ENCODE measurements at places on chromosomes 6 and 20. TPM values are rescaled to one million over a fixed set of nuclear protein-coding genes. Genes with fewer than 3 reads are reported as not detected.

ADTRP gene
- 3.9 TPM for total RNA-seq

TMEM151B gene
- not detected for total RNA-seq

FOXS1 gene
- total RNA-seq: not detected

MATN4 gene
- total RNA-seq: 0.22 TPM

TSBP1 gene
- total RNA-seq: not detected

WFDC10B gene
- not detected for total RNA-seq

ANKRD60 gene
- total RNA-seq: not detected

DNA sequence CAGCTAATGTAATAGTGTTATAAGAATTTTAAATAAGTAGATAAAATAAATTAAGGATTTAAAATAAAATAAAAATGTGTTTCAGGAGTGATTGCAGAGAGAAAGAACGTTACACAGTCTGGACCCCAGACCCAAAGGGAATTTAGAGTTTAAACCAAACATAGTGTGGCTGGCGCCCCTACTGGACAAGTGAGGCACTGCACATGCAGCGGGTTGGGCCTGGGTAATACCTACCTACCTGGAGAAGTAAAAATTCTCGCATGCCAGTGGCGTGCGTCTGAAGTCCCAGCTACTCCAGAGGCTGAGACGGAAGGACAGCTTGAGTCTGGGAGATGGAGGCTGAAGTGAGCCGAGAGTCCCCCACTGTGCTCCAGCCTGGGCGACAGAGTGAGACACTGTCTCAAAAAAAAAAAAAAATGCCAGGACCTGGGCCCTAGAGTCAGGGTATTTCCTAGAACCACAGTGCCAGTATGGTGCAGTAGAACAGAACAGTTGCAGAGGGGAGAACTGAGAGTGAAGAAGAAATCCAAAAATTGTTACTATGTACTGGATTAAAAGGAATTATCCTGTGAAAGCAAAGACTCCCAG lies 71.4 kb upstream of the TCF21 start:
- DNase-seq: no peak

GRCh38 chr6:52649536-52650160 lies 21.3 kb upstream of the TMEM14A start:
- DNase-seq: no peak

DNA sequence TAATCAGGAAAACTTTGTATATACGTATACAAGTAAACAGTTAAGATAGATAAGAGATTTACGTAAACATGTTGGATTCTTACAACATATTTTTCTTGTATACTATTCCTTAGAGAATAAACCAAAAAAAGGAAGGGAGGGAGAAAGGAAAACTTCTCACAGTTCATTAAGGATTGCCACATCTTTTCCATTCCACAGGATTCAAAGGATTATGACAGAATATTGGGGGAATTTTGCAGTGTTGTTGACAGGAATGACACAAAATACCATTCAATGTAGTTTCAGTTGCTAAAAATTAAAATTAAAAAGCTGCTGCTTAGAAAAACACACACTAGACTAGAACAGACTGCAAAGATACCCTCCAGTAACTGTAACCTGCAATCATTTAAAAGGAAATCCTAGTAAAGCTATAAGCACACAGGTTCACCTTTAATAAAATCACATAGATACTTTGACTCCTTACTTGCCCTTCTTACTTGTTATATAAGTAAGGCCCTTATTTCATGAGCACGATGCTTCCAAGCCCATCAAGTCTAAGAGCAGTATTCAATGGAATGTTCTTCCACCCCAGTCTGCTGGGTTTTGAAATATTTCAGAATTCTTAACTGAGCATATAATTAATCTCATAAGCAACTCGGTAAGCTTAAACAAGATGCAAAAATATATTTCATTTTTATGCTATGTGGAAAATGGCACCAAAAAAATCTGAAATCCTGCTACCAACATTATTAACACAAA lies 107.8 kb downstream of the SMLR1 start:
- DNase-seq: no peak

DNA sequence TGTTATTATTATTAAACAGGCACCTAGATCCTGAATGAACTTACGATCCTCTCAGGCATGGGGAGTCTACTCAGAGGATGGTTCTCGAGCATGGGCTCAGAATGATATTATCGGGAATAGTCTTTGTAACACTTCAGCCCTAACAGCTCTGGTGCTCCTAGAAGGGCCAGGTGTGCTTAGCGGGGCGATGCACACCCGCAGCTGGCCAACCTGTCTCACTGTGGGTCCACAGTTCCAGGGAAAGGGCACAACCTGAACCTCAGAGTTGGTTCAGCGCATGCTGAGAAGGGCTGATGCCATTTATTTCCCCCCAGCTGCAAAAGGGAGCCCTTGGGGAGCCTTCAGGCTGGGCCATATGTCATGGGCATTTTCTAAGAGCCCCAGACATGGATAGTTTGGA lies 26.2 kb downstream of the RRAGD start:
- no peak for DNase-seq

- DNase-seq: no peak
Observed at GRCh38 chr20:41494451-41494850, 123.7 kb downstream of the CHD6 start.

DNA sequence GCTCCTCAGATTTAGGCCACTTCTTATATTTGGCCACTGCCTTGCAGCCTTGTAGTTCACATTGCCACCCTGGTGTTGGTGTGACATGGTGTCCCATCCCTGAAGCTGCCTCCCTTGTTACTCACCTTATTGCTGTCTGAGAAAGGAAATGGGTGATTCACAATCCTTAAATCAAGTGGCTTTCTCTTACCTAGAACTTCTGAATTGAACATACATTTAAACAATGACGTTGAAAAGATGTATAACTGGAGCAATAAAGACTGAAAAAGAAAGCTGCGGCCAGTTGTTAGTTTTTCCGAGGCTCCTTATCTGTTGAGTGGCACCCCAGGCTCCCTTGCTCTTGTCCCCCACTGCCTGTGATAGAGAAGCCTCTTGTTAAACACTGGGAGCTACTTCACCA lies 28.8 kb upstream of the GNRH2 start:
- DNase-seq: no peak

- no peak for DNase-seq
Observed at GRCh38 chr6:23620911-23621401, 505.1 kb upstream of the NRSN1 start.

DNA sequence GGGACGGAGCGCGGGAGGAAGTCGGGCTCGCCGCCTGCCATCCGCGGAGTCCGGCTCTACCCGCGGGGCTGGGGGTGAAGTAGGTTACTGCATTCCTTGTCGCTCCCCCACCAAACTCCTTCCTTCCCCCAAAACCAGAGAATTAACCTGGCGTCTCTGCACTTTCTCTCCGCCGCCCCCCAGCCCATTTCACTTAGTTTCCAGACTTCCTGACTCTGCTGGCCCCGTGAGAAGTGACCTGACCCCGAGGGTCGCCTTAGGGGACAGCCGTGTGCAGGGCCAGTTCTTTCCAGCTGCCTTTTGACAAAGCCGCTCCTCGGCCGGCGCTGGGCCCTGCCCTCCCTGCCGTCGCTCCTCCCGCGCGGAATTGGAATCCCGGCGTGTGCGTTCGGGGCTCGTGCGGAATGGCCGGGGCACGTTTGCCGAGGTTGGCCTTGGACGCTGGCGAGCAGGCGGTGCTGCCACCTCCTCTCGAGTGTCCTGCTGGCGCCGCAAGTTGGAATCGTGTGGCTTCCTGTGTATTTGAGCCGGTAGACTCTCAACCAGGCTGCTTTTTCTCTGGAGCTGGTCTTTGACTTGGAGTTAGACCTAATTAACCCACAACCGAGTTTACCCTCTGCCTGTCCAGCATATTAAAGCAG lies 650 bp downstream of the DCBLD1 start:
- no peak for DNase-seq

DNA sequence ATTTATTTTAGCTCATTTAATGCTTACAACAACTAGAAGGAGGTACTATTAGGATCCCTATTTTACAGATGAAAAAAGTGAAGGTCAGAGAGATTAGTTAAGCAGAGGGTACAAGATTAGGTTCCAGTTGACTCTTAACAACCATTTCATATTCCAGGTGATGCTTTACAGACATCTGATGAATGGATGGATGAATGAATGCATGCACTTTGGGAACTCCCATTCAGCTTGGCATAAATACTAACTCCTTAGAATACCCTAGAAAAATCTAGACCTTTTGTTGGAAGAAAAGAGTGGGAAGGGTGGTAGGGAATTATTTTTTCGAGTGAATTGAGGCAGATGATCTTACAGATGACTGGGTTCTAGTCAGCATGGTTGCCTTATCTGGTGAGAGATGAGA lies 746 bp upstream of the SNRPB2 start:
- DNase-seq: no peak

DNA sequence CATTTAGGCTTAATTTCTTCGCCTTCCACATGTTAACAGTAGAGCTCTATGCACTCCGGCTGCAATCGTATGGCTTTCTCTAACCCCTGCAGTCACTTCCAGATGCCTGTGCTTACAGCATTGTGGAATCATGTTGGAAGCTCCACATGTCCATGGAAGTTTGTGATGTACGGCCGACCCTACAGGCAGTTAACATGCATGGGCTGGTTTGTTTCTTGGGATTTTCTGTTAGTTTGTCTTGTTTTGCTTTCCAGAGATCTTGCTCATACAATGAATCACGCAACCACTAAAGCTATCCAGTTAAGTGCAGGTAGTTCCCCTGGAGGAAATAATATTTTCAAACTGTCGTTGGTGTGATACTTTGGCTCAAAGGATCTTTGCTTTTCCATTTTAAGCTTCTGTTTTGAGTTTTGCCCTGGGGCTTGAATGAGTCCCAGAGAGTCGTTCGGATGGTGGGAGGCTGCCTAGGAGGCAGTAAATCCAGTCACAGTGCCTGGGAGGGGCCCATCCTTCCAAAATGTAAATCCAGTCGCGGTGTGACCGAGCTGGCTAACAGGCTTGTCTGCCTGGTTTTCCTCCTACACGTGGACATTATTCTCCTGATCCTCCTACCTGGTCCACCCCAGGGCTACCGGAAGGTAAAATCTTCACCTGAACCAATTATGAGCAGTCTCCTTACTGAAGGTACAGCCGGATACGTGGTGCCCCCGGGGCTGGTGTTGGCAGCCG lies 225.9 kb downstream of the SMOC2 start:
- no peak for DNase-seq

GRCh38 chr20:63223826-63224207 lies 7.9 kb upstream of the YTHDF1 start:
- no peak for DNase-seq

- DNase-seq: no peak
Observed at GRCh38 chr20:52259295-52259694, 67.7 kb upstream of the ZFP64 start.

DNA sequence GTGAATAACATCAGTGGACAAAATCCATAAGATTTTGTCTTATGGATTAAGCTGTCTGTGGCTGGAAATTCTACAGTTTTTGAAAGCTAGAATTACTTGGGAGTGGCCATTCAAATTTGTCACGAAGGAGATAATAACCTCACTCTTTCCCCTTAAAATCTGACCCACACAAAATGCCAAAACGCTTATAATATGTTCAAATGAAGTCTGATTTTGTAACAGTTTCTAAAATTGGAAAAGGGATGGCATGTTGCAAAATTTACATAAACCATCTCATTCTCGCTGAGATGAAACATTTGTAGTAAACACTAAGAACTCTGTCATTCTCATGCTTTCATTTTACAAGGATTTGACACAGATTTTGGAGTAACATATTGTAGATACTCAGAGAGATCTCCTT lies 112.7 kb downstream of the GJA1 start:
- no peak for DNase-seq

DNA sequence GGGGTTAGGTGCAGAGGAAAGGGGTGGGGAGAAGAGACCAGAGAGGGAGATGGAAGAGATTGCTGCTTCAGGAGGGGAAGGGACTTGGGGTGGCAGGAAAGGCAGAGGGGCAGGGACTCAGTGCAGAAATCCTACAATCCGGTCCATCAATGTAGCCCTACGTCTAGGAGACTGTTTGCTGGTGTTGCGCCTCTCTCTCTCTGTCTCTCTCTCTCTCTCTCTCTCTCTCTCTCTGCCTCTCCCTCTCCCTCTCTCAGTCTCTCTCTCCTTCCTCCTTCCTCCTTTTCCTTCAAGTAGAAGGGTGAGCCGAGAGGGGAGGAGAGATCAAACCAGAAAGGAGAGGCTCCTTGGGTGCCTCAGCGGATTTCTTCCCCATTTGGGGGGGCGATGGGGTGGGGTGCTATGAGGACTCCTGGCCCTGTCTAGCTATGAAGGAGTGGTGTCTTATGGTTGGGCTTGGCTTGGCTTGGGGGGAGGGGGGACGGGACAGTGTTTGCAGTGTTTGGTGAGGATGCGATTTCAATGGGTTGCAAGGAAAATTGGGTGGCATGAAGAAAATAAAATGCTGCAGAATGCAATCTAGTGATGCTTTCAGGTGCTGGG lies 181.2 kb downstream of the TBXT start:
- no peak for DNase-seq

DNA sequence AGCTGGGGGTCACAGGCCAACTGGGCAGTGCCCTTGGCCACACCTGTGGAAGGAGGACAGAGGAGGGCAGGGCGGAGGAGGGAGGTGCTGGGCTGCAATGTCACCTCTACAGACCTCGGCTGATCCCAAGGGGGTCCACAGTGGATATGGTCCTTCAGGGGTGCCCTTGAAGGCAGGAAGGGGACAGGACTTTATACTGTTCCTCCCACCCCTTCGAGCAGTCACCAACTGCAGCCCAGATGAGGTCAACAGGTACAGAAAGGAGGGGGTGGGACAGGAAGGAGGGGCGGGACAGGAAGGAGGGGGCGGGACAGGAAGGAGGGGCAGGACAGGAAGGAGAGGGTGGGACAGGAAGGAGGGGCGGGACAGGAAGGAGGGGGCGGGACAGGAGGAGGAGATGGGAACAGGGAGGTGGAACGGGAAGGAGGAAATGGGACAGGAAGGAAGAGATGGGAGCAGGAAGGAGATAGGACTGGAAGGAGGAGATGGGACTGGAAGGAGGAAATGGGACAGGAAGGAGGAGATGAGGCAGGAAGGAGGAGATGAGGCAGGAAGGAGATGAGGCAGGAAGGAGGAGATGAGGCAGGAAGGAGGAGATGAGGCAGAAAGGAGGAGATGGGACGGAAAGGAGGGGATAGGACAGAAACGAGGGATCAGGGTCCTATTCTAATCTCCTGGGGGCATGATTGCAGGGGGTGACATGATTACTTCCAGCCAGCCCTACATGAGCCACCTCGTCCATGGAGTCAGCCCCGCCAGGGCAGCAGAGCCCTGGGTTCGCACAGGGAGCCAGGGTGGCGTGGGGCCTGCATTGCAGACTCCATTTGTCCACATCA lies 19.4 kb upstream of the MRGBP start:
- DNase-seq: no peak

- no peak for DNase-seq
Observed at GRCh38 chr6:154347981-154348380, 8.6 kb downstream of the IPCEF1 start.

DNA sequence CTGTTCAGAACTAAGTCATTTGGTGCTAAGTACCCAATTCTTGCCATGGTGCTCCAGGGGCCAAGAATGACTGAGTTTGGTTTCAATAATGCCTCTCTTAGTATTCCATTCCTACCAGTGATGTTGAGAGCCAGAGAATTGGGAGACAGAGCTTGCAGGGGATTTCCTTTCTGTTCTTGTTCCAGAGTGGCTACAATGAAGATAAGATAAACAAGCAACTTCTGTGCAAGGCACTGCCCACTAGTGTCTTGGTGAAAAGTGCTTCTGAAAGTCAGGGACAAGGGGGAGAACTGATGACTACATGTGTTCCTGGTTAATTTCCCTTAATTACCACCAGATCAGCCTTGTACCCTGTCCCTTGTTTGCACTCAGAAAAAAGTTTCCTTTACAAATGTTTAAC lies 421.6 kb downstream of the BCKDHB start:
- DNase-seq: no peak

- no peak for DNase-seq
Observed at GRCh38 chr6:33627876-33628275, 6.8 kb downstream of the ITPR3 start.

GRCh38 chr6:29926413-29927274 lies 15.7 kb upstream of the HLA-A start:
- DNase-seq: peak; percentile 82
